ENCODE measurements at places on chromosomes 5 and 9. TPM values are rescaled to one million over a fixed set of nuclear protein-coding genes. Genes with fewer than 3 reads are reported as not detected.
A peak's percentile ranks its signal among the peaks of the same experiment; 100 is the strongest.

- DNase-seq: no peak
- H3K4me3 ChIP-seq: no peak overlapping the region
- H3K27ac ChIP-seq: no peak overlapping the region
These were observed 208.0 kb upstream of the PDE4D start for GRCh38 chr5:60101573-60101972.

Gene GRM6
- total RNA-seq: not detected

DNA sequence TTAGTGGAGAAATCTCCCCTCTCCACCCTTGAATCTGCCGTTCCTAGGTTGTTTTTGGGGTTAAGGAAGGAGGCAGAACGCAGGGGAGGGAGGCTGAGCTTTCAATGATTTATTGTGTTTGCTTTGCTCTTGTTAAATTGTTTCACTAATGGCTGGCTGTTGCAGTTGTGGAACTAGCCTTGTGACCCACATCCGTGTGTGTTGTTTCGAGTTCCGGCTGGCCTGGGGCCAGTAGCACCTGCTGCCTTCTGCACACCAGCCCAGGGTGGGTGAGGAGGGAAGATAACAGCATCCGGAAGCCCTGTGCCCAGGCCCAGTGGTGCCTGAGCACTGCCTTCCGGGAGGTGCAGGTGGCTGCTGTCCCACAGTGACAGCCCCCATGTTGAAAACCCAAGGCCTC lies 3.6 kb downstream of the ERGIC1 start:
- H3K4me3 ChIP-seq: no peak overlapping the region
- H3K36me3 ChIP-seq: peaks cover 25% of the 10 kb centered on the region
- H3K27ac ChIP-seq: no peak overlapping the region

DNA sequence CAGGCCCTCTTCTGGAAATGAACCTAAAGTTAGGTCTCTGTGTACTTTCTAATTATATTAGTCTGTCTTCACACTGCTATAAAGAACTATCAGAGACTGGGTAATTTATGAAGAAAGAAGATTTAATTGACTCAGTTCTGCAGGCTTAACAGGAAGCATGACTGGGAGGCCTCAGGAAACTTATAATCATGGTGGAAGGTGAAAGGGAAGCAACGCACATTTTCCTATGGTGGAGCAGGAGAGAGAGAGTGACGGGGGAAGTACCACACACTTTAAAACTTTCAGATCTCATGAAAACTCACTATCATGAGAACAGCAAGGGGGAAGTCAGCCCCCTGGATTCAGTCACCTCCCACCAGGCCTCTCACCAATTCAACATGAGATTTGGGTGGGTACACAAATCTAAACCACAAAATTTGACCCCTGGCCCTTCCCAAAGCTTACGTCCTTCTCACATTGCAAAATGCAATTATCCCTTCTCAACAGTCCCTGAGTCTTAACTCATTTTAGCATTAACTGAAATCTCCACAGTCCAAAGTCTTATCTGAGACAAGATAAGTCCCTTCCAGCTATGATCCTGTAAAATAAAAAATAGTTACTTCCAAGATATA lies 40.7 kb downstream of the TRIP13 start:
- H3K27ac ChIP-seq: no peak overlapping the region
- no peak for DNase-seq
- H3K36me3 ChIP-seq: no peaks in the 10 kb centered on the region
- H3K4me1 ChIP-seq: peaks cover 7% of the 10 kb centered on the region
- no peak overlapping the region for H3K4me3 ChIP-seq

DNA sequence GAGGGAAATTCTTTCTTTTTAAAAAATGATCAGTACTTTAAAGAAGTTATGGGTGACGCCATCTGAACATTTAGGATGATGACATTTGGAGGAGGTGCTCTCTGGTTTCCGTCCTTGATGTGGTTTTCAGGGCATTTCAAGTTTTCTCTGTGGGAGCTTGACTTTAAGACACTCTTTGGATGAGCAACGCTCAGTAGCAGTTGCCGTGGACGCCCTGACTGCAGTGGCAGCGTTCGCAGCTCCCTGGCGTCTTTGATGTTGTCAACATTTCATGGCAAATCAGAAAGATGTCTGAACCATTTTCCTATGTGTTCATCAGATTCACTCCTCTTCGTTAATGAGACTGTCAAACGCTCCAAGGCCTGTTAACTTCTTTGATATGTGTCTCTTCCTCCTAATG lies 86.1 kb downstream of the ZNF354C start:
- H3K4me3 ChIP-seq: no peak overlapping the region
- H3K36me3 ChIP-seq: peaks cover 16% of the 10 kb centered on the region
- no peak for DNase-seq

GRCh38 chr5:28927559-28928326 lies 1889.4 kb upstream of the CDH9 start:
- H3K27me3 ChIP-seq: no peaks in the 10 kb centered on the region
- H3K27ac ChIP-seq: no peak overlapping the region
- H3K4me3 ChIP-seq: no peak overlapping the region
- H3K4me1 ChIP-seq: no peaks in the 10 kb centered on the region
- no peak for DNase-seq
- H3K36me3 ChIP-seq: no peaks in the 10 kb centered on the region

- no peaks in the 10 kb centered on the region for H3K4me1 ChIP-seq
- DNase-seq: no peak
- no peak overlapping the region for H3K27ac ChIP-seq
- H3K36me3 ChIP-seq: no peaks in the 10 kb centered on the region
- H3K27me3 ChIP-seq: no peaks in the 10 kb centered on the region
- H3K4me3 ChIP-seq: no peak overlapping the region
These were observed 348.7 kb downstream of the MAN2A1 start for GRCh38 chr5:110038297-110038997.

Gene DRD1
- total RNA-seq: 0.18 TPM

Gene F2RL1
- total RNA-seq: 9.4 TPM

Gene LRRC19
- total RNA-seq: not detected

GRCh38 chr5:155587458-155587857 lies 573.9 kb downstream of the KIF4B start:
- no peaks in the 10 kb centered on the region for H3K36me3 ChIP-seq
- DNase-seq: no peak
- H3K4me1 ChIP-seq: no peaks in the 10 kb centered on the region
- H3K27ac ChIP-seq: no peak overlapping the region
- no peak overlapping the region for H3K4me3 ChIP-seq

GRCh38 chr9:113957351-113957750 lies 81.2 kb downstream of the ZNF618 start:
- DNase-seq: no peak
- no peaks in the 10 kb centered on the region for H3K27me3 ChIP-seq
- peaks cover 2% of the 10 kb centered on the region for H3K36me3 ChIP-seq
- H3K4me3 ChIP-seq: no peak overlapping the region
- H3K27ac ChIP-seq: peak overlapping the region; percentile 91

Gene TMEM174
- not detected for total RNA-seq

- no peak overlapping the region for H3K4me3 ChIP-seq
- H3K4me1 ChIP-seq: peaks cover 4% of the 10 kb centered on the region
- H3K27ac ChIP-seq: no peak overlapping the region
- DNase-seq: no peak
- H3K27me3 ChIP-seq: no peaks in the 10 kb centered on the region
These were observed 3.0 kb upstream of the AGPAT2 start for GRCh38 chr9:136690104-136690805.

GRCh38 chr5:168432903-168433302 lies 53.4 kb upstream of the RARS1 start:
- DNase-seq: no peak
- H3K27ac ChIP-seq: no peak overlapping the region
- peaks cover 19% of the 10 kb centered on the region for H3K36me3 ChIP-seq
- 0 out of 2 replicates have a peak, but pooled peaks cover 4% of the 10 kb centered on the region for H3K4me1 ChIP-seq
- no peaks in the 10 kb centered on the region for H3K27me3 ChIP-seq
- no peak overlapping the region for H3K4me3 ChIP-seq

DNA sequence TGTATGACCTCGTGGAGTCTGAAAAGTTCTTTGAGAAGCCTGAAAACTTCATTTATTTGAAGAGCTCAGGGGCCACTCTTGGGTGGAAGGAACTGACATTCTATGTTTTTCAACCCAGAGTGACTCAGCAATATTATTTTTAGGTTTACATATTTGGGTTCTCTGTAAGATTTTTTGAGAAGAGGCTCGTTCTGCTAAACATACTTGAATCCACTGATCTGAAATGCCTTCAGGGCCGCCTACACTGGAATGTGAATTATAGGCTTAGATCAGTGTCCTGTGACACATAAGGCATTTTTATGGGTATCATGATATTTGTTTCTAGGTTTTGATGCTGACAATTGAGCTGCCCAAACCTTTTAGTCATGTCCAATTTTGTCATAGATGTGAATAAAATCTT lies 86.2 kb downstream of the PSAT1 start:
- H3K4me1 ChIP-seq: 0 out of 2 replicates have a peak, but pooled peaks cover 2% of the 10 kb centered on the region
- no peak overlapping the region for H3K27ac ChIP-seq
- DNase-seq: peak; percentile 45
- H3K27me3 ChIP-seq: no peaks in the 10 kb centered on the region
- H3K4me3 ChIP-seq: no peak overlapping the region

Gene HBEGF
- 18.8 TPM for total RNA-seq

DNA sequence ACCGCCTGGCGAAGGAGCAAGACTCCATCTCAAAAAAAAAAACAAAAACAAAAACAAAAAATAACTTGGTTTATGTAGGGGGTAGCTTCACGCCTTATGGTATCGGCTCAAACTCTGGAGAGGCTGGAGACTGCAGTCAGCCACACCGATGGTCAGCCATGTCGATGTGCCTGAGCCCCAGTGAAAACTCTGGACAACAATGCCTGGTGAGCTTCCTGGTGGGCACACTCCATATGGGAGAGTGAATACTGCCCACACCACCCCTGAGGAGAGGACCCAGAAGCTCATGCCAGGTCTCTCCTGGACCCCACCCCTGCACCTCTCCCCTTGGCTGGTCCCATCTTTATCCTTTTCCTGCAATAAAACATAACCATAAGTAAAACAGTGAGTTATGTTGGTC lies 19.6 kb downstream of the IPPK start:
- no peak for DNase-seq
- H3K36me3 ChIP-seq: peaks cover 48% of the 10 kb centered on the region
- no peaks in the 10 kb centered on the region for H3K27me3 ChIP-seq
- no peak overlapping the region for H3K4me3 ChIP-seq
- H3K4me1 ChIP-seq: peaks cover 2% of the 10 kb centered on the region

DNA sequence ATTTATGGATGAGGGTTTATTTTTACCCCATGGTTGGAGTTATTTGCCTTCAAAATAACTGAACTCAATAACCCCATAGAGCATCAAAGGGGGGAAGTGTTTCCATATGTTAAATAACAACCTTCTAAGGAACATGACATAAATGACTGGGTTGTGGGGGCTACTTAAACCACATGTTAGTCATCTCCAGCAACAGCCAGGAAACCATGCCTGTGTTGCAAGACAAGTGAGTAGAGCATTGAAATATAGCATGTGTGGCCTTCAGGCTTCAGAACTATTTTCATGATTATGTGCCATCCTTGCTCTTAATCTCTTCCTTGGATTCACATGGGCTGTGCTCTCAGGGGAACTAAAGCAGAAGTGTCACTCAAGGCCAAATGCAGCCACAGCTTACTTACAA lies 431.2 kb downstream of the AGTPBP1 start:
- H3K36me3 ChIP-seq: no peaks in the 10 kb centered on the region
- no peak overlapping the region for H3K27ac ChIP-seq
- no peaks in the 10 kb centered on the region for H3K27me3 ChIP-seq
- no peak for DNase-seq

DNA sequence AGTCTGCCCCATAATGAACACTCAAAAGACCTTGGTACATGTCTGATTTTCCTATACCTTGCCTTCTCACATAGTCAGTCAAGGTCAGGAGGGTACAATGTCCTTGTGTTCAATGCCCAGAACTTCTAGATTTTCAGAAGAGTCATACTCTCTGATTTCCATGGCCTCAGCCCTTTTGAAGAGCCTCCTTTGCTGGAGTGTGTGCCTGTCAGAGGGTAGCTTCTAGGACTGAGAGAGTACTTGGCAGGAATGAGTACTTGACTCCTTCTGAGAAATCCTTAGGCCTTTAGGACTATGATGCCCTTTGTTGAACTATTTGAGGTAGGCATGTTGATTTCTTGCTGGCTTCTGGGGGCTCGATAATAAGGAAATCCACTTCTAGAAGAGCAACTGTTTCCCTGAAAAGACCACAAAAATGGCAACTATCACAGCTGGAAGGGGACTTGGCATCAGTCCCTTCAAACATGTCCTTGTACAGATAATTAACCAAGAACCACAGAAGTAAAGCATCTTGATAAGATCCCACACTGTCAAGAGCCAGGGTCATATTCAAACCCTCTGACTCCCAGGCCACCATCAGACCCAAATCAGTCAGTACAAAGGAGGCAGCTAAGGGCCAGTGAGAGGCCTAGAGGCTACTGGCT lies 10.6 kb upstream of the MEGF9 start:
- H3K27ac ChIP-seq: no peak overlapping the region
- no peaks in the 10 kb centered on the region for H3K36me3 ChIP-seq
- H3K4me3 ChIP-seq: no peak overlapping the region
- DNase-seq: no peak
- peaks cover 3% of the 10 kb centered on the region for H3K4me1 ChIP-seq

GRCh38 chr5:54883374-54884194 lies 101.8 kb downstream of the ESM1 start:
- H3K36me3 ChIP-seq: no peaks in the 10 kb centered on the region
- DNase-seq: peak; percentile 54
- H3K4me3 ChIP-seq: peak overlapping the region; percentile 30
- H3K4me1 ChIP-seq: peaks cover 5% of the 10 kb centered on the region
- peaks cover 16% of the 10 kb centered on the region for H3K27me3 ChIP-seq

- DNase-seq: peak; percentile 74
- no peak overlapping the region for H3K4me3 ChIP-seq
- H3K27me3 ChIP-seq: no peaks in the 10 kb centered on the region
- peak overlapping the region; percentile 60 for H3K27ac ChIP-seq
- H3K36me3 ChIP-seq: no peaks in the 10 kb centered on the region
These were observed 91.3 kb upstream of the ZNF366 start for GRCh38 chr5:72598401-72599064.

GRCh38 chr5:138978581-138978980 lies 103.4 kb upstream of the LRRTM2 start:
- no peaks in the 10 kb centered on the region for H3K36me3 ChIP-seq
- no peak overlapping the region for H3K4me3 ChIP-seq
- peaks cover 13% of the 10 kb centered on the region for H3K4me1 ChIP-seq
- DNase-seq: no peak
- no peak overlapping the region for H3K27ac ChIP-seq
- H3K27me3 ChIP-seq: no peaks in the 10 kb centered on the region

- H3K4me3 ChIP-seq: no peak overlapping the region
- H3K36me3 ChIP-seq: no peaks in the 10 kb centered on the region
- no peaks in the 10 kb centered on the region for H3K27me3 ChIP-seq
- no peak overlapping the region for H3K27ac ChIP-seq
- peaks cover 6% of the 10 kb centered on the region for H3K4me1 ChIP-seq
These were observed 92.9 kb upstream of the MTAP start for GRCh38 chr9:21709464-21710058.

DNA sequence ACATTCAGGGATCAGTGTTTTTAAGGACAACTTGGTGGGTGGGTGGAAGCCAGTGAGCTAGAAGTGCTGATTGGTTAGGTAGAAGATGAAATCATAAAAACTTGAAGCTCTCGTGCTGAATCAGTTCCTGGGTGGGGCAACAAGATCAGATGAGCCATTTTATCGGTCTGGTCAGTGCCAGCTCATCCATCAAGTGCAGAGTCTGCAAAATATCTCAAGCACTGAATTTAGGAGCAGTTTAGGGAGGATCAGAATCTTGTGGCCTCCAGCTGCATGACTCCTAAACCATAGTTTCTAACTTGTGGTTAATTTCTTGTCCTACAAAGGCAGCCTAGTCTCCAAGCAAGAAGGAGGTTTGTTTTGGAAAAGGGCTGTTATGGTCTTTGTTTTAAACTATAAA lies 166.4 kb downstream of the FAM170A start:
- H3K4me3 ChIP-seq: no peak overlapping the region
- H3K27ac ChIP-seq: no peak overlapping the region
- no peaks in the 10 kb centered on the region for H3K4me1 ChIP-seq

GRCh38 chr5:17665836-17666235 lies 31.6 kb downstream of the TAF11L14 start:
- H3K27ac ChIP-seq: no peak overlapping the region
- DNase-seq: no peak
- H3K4me3 ChIP-seq: no peak overlapping the region
- H3K27me3 ChIP-seq: no peaks in the 10 kb centered on the region
- no peaks in the 10 kb centered on the region for H3K4me1 ChIP-seq
- no peaks in the 10 kb centered on the region for H3K36me3 ChIP-seq

Gene HTR1A
- not detected for total RNA-seq

Data from IMR-90 (cell line).